ENCODE measurements at places on chromosomes 13 and 19.

DNA sequence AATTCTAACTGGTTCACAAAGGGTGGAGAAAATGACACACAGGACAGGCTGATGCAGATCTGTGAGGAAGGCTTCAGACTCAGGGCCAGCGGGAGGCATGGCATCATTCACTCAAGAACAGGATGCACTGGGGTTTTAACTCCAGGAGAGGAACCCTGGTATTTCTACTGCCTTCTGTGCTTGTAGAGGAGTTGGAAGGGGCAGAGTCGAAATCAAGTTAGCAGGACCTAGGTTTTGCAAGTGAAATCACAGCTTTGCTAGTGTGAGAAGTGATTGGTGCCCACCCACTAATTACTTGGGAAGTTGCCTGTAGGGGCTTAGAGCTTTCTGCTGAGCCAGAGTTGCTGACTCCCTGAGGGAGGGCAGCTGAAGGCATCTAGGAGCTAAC is 92.7 kb downstream of the AKAP11 start:
- no peak for DNase-seq

- DNase-seq: peak; percentile 27
Observed at GRCh38 chr13:46553886-46554858, 1.2 kb downstream of the LRCH1 start.

DNA sequence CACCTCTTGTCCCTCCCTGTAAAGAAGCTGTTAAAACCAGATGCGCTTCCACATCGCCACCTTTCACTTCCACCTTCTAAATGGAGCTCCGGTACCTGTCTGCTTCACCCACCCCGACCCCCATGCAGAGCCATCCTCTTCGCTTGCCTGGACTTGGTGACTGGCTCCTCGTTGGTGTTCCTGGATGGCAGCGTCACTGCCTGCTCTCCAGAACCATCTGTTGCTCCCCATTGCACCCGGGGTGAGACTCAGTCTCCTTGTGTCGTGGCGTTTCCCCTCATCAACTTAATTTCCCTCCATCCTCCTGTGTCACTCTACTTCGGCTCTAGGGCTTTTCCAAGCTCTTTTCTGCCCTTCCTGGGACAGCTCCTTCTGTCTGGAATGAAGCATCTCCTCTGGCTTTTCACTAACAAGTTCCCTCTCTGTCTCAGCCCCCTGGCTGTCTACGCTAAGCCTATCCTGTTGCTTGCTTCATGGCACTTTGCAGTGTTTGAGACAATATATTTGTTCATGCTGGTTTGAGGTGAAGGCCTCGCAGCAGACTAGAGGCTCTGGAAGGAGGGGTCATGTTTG is 10.3 kb downstream of the CEBPG start:
- DNase-seq: no peak

GRCh38 chr19:39212375-39212742 is 8.3 kb upstream of the SYCN start:
- no peak for DNase-seq

- DNase-seq: no peak
Observed at GRCh38 chr19:39021063-39021462, 11.3 kb downstream of the FBXO27 start.

- no peak for DNase-seq
Observed at GRCh38 chr13:46607768-46608564, 55.0 kb downstream of the LRCH1 start.

Data from pulmonary artery endothelial cell (primary cell).